ENCODE measurements at places on chromosomes 4 and X.

DNA sequence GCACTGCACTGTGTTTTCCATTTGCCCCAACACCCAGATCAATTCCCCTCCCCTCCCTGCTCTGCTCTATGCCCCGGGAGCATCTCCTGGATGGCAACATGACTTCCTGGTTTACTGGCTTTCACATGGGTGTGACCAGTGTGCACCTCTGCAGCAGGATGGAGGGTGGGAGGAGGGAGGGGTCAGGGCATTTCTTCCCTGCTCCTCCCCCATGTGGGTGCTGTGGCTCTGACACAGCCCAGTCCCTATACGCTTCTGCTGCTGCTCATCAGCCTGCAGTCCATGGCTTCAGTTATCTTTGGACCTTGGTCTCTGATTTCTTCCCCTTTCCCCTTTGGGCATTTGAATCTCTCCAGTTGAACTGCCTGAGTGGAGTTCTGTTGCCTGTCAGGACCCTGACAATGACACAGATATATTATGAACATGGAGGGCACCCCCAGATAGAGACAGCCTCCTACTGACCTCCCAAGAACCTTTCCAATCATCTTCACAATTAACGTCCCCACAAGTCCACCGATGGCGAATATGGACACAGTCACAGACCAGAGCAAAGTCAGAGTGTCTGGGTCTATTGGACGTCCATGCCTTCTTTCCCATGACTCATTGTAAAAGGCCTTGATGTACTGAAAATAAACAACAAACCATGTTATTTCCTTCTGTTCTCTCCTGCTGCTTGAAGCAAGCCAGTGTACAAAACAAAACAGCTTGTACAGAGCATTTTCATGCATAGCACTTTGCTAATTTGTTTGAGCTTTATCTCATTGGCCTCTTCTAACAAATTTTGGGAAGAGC, 24.8 kb downstream of the SLC2A9 start:
- no peak for DNase-seq

DNA sequence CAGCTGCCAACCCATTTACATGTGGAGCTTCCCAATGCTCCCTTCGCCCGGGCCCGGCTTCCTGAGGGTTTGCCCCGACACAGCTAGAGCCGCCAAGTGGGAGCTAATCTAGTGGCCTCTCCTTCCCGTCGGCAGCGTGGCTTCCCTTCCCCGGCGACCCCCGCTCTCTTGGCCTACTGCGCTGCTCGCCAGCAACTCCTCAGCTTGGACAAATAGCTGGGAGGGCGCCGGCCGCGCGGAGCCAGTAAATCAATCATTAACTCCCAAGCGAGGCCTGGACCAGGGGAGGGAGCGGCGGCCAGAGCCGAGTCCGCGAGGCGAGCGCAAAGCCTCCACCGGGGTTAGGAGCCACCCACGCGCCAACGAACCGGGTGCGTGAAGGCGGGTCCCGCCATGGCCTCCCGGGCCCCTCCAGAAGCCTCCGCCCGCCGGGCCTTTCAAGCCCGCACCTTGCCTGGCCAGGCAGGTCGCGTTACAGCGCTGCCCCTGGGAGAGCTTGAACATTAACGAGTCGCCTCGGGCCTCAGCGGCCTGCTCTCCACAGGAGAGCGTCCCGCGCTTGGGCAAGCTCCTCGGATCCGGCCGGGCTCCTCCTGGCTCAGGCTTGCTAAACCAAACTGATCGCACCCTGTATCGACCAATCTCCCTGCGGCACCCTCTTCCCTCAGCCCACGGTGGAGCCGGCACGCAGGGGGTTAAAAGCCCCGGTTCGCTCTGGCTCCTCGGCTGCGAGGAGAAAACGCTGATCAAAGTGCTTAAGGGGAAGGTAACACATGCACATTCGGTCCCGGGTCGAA, 10.6 kb upstream of the BCOR start:
- peak; percentile 45 for DNase-seq

- DNase-seq = no peak
Observed at GRCh38 chr4:158527516-158527915, 5.8 kb downstream of the RXFP1 start.

DNA sequence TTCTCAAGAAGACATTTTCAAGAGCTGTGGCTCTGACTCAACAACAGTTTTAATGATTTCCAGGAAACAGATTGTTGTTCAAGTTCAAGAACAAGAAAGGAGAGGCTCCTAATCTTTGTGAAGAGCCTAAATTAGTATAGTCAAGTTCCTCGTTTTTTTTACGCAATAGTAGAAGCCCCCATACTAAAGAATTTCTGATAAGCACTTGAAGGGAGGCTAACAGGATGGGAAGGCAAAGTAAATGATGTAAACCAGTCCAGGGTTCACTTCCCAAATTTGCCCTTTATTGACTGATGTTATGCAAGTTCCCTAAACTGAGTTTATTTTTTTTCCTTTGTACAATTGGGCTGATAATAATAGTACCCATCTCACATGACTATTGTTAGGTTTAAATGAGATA, 178.2 kb downstream of the RTL9 start:
- no peak for DNase-seq

GRCh38 chrX:17654116-17654515, 83.2 kb upstream of the SCML1 start:
- no peak for DNase-seq

DNA sequence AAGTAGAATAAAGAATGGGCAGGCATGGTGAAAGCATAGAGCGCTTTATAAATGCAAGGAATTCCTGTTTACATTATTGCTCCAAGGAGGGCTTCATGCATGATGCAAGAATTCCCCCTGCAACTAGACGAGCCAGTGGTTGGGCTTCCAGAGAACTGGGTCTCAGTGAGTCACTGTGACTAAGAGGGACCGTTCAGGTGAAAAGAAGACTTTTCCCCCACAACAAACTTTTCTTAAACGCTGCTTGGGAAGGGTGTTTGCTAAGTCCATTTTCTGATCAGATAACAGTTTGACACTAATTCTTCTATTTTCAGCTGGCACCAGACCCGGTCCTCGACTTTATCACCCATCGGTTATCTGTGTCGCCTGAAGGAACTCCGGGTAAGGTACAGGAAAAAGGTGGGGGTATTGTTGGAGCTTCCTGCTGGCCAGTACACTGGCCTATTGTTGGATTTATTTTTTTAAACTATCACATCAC, 40.1 kb downstream of the LDB2 start:
- peak; percentile 65 for DNase-seq

Data from heart left ventricle (tissue), 16 donors.